ENCODE measurements at places on chromosomes 3 and 15. TPM values are rescaled to one million over a fixed set of nuclear protein-coding genes. Genes with fewer than 3 reads are reported as not detected.
A peak's percentile ranks its signal among the peaks of the same experiment; 100 is the strongest.

The ZDHHC19 gene
- not detected for total RNA-seq

The PSTPIP1 gene
- total RNA-seq, result not detected

The GNB4 gene
- total RNA-seq, result 21.6 TPM

The PLSCR5 gene
- not detected for total RNA-seq

The ANKRD34C gene
- total RNA-seq, result not detected

The CHL1 gene
- 110 TPM for total RNA-seq

The THPO gene
- not detected for total RNA-seq

The ALDH1A2 gene
- not detected for total RNA-seq

The SCN11A gene
- total RNA-seq, result not detected

The ERC2 gene
- 0.14 TPM for total RNA-seq

- no peak for DNase-seq
Measured at GRCh38 chr3:196087906-196088305, 6.0 kb upstream of the TFRC start.

DNA sequence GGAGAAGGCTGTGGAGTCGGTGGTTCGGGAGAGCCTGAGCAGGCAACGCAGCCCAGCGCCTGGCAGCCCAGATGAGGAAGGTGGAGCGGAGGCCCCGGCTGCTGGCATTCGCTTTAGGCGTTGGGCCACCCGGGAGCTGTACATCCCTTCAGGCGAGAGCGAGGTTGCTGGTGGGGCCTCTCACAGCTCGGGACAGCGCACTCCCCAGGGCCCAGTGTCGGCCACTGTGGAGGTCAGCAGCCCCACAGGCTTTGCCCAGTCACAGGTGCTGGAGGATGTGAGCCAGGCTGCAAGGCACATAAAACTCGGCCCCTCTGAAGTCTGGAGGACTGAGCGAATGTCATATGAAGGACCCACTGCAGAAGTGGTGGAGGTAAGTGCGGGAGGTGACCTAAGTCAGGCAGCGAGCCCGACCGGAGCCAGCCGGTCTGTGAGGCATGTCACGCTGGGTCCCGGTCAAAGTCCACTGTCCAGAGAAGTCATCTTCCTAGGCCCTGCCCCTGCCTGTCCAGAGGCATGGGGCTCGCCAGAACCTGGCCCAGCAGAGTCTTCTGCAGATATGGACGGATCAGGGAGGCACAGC lies 26.7 kb downstream of the SYNM start:
- no peak for DNase-seq

DNA sequence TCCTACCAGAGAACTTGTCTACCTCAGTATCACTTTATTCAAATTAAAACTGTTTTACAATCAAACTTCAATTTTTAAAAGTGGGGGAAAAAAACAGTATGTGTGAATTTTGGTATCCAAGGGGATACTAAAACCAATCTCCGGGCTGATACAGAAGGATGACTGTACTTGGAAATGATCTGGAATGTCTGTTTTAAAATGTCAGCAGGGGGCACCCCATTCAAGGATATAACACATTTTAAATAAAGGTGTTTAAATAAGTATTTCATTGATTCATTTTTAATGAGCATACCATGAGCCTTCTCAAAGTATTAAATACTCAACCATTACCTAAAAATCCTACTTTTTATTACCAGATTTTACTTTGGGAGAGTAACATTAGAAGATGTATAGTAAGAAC lies 67.9 kb downstream of the ULK4 start:
- DNase-seq, result peak; percentile 25

DNA sequence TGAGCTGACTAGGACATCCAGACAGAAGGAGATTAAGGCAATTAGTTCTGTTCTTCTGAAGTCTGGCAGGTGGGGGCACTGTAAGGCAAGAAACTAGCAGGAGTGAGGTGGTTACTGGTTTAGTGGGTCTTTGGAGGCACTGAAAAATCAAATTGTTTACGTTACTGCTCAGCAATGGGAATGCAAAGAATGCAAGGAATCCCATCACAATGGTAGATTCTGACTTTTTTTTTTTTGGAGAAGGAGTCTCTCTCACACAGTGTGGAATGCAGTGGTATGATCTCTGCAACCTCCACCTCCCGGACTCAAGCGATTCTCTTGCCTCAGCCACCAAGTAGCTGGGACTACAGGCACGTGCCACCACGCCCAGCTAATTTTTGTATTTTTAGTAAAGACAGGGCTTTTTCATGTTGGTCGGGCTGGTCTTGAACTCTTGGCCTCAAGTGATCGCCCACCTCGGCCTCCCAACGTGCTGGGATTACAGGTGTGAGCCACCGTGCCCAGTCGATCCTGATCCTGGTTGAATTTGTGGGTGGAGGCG lies 16.4 kb downstream of the FAM107A start:
- DNase-seq, result peak; percentile 11

GRCh38 chr15:72382146-72382545 lies 6.3 kb upstream of the HEXA start:
- DNase-seq, result no peak

DNA sequence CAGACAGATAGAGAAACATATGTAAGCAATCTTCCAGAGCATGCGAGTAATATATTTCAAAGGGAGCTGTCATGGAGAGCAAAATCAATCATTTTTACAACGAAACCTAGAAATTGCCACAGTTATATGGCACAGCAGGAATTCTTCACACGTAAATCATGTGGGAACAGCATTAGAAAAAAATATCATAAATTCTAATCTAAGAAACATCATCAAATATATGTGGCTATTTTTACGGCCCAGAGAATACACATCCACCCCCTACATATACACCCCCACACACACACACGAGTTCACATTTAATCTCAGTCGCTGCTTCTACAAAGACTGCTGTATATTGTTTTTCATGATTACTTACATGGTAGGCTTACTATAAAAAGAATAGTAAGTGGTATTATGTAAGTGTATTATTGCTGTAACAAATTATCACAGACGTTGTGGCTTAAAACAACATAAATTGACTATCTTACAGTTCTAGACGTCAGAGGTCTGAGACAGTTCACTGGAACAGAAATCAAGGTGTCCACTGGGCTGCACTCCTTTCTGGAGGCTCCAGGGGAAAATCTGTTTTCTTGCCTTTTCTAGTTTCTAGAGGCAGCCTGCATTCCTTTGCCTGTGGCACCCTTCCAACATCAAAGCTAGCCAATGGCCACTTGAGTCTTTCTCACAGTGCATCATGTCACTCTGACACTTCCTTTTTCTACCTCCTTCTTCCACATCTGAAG lies 363.3 kb downstream of the ULK4 start:
- DNase-seq, result no peak

- no peak for DNase-seq
Measured at GRCh38 chr3:45106874-45107273, 39.3 kb downstream of the CDCP1 start.

GRCh38 chr15:49135342-49135857 lies 20.0 kb downstream of the COPS2 start:
- DNase-seq, result no peak

DNA sequence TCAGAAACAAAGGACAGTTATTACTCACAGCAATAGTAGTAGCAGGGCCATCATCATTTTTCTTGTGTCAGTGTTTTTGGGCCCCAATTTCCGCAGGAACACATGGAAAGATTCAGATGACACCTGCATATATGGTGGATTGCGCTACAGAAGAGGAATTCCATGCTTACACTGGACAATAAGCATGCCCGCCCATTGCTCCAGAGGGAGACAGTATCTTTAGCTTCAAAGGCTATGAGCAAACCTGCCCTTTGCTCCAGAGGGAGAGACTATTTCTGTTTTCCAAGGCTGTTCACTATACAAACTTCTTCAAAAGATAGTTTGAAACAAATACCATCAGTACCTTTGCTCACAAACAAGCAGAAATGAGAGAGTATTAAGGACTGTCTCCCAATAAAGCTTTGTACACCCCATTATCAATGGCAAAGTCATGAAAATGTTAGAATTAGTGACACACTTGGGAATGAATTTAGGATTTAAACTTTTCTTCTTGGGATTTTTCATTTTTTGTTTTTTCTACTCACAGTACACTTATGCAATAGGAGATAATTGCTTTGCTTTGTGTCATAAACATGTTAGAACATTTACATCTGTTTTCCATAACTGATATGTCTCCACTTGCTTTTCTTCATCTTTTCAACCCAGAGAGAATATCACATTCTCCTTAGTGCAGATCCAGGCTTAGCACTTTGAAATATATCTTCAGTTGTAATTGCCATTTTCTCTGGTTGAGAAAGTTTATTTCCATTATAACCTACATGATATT lies 564.5 kb upstream of the ZNF717 start:
- DNase-seq, result no peak

DNA sequence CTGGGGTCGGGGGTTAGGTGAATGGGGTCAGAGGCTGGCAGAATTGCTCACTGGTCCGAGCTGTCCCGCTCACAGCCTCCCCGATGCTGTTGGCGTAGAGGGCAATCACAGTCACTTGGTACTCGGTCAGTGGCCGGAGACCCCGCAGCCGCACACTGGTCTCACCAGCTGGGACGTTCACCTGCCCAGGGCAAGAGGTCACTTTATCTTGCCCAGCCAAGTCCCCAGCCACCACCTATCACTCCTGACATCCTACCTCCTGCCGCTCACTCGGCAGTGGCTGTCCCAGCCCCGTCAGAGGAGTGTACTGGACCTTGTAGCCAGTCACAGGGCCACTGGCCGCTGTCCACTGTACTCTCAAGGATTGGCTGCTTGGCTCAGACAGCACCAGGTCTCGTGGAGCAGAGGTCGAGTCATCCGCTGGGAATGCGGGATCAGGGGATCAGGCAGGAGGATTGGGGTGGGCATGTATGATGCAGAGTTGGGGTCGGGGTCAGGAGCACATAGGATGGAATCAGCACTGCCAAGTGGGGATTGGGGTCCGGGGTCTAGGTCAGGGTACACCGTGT lies 2.5 kb downstream of the COL7A1 start:
- DNase-seq, result no peak

GRCh38 chr3:177946497-177946896 lies 589.7 kb upstream of the KCNMB2 start:
- DNase-seq, result no peak

- no peak for DNase-seq
Measured at GRCh38 chr3:75075158-75075557, 460.7 kb upstream of the CNTN3 start.

DNA sequence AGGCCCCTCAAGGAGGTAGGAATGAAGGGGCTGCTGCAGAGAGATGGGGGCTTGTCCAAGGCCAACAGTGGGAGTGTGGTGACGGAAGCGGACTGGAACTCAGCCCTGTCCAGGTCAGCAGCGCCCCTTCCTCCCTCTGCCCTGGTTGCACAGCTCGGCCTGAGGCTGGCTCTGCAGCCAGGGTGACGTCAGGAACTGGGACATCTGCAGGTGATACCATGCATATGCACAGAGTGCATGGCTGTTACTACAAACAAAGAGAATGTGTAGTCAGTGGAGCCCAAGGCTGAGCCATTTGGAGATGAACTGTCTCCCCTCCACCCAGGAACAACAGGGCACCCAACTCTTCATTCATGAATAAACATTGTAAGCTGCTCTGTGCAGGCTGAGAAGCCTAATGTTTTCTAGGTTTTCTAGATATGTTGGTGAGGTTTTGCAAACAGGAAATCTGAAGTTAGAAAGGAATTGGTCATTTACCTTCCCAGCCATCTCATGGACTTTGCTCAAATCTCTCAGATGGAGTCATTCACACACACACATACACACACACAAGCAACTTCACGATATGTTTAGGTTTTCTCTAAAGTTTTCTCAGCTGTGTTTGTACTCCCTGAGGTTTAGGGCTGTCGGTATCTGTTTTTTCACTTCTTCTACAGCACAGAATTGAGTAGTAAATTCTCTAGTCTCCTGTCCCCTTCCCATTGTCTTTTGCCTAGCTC lies 117.2 kb downstream of the TLE3 start:
- no peak for DNase-seq

DNA sequence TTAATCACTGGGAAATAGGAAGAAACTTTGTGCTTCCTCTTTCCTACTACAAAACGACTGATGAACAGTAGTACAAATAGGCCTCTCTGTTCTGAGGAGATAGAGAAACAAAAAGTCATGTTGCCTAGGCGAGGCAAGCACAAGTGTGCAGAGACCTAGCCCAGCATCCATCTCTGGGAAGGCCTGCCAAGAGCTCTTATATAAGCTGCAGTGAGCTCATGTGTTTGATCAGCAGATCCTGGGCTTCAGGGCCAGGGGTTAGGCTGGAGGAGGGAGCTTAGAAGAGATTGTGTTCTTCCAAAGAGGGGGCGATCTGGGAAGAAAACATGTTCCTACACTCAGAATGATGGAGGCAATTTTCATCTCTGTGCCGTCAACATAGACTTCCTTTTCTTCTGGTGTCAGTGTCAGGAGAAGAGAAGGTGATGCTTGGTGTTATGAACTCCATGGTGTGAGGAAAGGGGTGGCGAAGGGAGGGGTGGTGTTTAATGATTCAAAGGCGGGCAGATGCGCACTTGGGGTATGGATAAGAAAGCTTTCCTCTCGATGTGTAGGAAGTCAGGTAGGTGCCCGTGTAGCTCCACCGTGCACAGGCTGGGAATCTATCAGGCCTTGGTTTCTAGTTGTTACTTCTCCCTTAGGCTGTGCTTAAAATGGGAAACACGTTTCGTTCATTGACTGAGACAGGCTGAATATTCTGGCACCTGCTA lies 29.5 kb upstream of the ETV5 start:
- no peak for DNase-seq

DNA sequence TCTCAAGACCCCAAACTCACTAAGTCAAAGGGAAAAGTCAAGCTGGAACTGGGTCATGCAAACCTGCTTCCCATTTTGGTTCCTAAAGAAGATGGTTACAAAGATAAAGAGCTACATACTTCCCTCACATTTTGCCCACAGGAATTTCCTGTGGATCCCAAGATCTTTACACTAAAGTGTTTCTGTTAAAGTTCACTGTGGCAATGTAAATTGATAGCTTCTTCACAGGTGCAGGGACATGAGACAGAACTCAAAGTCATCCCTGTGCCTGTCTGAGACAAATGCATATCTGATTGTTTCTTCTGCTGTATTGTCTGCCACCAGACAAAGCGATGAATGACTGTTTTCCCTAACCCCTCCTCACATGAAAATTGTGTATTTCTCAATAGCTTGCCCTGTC lies 567.8 kb downstream of the ZIC1 start:
- DNase-seq, result no peak

DNA sequence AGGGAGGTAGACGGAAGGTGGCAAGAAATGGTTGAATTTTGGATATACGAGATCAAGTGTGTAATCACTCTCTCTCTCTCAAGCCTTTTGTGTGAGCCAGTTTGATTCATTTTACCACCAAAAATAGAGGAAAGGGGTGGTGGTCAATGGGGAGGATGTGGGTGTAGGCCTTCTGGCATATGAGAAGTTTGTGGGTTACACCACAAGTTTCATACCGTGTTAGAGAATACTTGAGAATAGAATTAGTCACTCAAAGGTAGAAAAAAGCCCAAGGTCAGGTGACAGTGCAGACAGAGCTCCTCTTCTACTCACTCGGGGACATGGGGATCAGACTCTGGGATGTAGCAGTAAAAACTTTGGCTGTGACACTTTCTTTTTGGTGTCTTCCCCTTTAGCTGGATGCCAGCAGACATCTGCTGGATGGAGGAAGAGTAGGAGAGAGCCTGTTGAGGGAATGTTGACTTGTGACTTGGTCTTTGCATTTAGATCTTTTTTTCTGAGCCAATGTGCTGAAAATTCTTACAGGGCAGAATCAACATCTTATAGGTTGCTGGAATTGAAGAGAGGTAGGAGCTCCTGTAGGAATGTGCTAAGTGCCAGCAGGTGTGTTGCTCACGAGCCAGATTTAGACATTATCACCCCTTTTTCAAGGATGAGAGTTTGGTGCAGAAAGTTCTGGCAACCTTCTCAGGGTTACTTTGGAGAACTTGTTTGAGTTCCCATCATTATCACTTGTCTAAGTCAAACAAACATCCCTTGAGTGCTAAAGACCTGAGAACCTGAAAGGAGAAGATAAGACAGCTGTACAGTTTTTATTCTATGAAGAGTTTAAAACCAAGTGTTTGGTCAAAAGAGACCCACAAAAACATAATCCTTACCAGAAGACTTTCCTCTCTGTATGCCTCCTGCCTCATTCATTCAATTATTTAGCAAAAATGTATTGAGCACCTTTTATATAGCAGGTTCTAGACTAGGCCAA lies 43.9 kb upstream of the RYK start:
- DNase-seq, result no peak

All from NCI-H460 (cell line).